Stimulated activated CD8-positive, alpha-beta memory T cell treated with anti-CD3 and anti-CD28 coated beads, Interleukin-15, amount 100 ng/mL, for 48 hours (primary cell): ENCODE measurements at places on chromosomes 4 and X.

DNA sequence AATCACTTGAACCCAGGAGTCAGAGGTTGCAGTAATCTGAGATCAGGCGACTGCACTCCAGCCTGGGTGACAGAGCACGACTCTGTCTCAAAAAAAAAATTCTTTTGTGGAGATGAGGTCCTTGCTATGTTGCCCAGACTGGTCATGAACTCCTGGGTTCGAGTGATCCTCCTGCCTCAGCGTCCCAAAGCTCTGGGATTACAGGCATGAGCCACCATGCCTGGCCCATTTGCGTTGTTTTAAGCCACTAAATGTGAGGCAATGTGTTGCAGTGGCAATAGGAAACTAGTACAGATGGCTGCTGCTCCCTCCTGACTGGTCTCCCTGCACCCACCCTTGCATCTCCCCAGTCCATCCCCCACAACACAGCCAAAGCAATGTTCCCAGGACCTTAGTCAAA is 40.0 kb upstream of the APLN start:
- no peak for DNase-seq

- DNase-seq: no peak
Measured at GRCh38 chr4:92101737-92102172, 202.0 kb upstream of the GRID2 start.

DNA sequence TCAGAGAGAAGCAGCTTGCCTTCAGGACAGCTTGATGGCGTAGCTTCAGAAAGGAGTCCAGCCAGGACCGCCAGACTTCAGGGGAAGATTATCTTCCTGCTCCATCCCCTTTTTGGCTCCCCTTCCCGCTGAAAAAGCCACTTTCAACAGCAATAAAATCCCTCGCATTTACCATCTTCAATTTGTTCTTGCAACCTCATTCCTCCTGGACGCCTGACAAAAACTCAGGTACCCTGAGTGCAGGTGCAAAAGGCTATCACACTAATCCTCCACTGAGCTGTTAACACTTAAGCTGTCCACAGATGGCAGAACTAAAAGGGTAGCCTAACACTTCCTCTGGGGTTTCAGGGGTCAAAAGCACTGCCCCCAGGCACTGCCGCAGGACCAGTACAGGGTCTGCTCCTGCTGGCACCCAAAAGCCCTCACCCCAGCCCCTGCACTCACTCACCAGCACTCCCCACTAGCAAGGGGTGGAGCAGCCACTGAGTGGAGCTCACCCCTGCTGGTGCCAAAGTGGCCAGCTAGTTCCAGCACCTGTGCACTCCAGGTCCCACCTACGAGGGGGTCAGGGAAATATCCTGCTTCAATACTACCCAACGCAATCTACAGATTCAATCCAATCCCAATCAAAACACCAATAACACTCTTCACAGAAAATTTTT is 145.8 kb downstream of the ADGRA3 start:
- no peak for DNase-seq

GRCh38 chr4:101064541-101065180 is 282.7 kb downstream of the PPP3CA start:
- no peak for DNase-seq

GRCh38 chr4:7516096-7516772 is 81.5 kb upstream of the PSAPL1 start:
- no peak for DNase-seq

DNA sequence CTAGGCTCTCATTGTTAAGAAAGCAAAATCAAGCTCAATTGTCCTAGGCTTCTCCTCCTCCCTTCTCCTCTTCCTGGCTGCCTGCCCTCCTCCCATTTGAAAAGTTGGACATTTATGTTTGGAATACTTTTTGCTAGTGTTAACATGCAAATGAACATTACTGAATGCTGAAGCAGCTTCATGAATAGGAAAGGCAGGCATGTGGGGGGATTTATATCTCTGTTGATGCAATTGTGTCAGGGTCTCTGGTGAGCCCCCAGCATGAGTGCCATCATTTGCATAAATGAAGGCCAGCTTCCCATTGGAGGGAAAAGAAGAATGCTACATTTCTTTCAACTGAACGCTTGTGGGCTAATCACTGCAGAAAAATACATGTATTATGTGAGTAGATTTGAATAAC is 160.1 kb upstream of the NDST3 start:
- no peak for DNase-seq

- DNase-seq: no peak
Measured at GRCh38 chr4:152189451-152190179, 346.3 kb downstream of the FBXW7 start.

- no peak for DNase-seq
Measured at GRCh38 chrX:132425744-132426318, 63.0 kb downstream of the MBNL3 start.

- no peak for DNase-seq
Measured at GRCh38 chrX:1657367-1658070, 42.7 kb downstream of the ASMT start.

- DNase-seq: no peak
Measured at GRCh38 chrX:68822641-68823410, 6.0 kb upstream of the EFNB1 start.

GRCh38 chr4:94640151-94640550 is 117.6 kb upstream of the BMPR1B start:
- no peak for DNase-seq

DNA sequence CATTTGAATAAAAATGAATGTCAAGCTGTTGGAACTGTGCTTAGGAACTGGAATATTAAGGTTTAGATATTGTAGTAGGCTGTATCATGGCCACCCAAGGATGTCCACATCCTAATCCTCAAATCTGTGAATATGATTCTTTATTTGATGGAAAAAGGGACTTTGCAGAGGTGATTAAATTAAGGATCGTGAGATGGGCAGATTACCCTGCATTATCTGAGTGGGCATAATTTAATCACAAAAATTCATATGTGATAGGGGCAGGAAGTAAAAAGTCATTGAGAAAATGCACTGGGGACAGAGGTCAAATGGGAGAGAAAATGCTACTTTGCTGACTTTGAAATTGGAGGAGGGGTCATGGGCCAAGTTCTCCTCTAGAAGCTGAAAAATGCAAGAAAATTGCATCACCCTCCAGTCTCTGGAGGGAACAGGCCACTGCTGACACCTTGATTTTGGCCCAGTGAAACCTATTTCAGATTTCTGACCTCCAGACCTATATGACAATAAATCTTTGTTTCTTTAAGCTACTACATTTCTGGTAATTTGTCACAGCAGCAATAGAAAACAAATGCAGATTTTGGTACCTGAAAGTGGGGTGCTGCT is 521.4 kb downstream of the PCDH7 start:
- no peak for DNase-seq

DNA sequence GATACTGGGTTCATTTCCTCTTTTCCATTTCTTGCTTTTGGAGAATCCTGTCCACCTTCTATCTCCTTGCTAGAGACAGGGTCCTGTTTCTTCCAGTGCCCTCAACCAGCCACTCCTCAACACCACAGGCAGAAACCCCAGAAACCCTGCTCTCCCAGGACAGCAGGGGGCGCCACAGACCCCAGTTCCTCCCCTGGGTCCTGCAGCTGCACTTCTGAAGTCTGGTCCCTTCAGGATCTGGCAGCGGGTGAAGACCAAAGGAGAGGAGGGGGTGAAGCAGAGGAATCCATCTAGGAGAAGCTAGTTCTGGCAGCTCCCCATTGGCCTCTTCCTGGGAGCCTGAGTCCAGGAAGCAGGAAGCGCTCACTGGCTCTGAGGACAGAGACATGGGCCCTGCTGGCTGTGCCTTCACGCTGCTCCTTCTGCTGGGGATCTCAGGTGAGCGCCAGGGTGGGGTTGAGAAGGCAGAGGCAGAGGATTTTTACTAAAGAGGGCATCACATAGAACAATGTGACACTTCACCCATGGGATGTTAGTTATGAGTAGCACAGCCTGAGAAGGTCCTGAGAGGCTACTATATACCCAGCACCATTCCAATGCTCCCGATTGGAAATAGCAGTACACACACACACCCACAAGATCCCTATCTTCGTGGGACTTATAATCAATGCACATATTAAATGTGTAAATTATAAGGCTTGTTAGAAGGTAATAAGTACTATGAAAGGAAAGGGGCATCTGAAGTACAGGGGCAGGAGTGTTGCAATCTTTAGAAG is at the start of gene PRSS48:
TSS of gene PRSS48 (plus strand) at position 375 of the 776 bp plus-strand sequence. CDS start at position 387, 12 bp downstream.
- peak; percentile 23 for DNase-seq

DNA sequence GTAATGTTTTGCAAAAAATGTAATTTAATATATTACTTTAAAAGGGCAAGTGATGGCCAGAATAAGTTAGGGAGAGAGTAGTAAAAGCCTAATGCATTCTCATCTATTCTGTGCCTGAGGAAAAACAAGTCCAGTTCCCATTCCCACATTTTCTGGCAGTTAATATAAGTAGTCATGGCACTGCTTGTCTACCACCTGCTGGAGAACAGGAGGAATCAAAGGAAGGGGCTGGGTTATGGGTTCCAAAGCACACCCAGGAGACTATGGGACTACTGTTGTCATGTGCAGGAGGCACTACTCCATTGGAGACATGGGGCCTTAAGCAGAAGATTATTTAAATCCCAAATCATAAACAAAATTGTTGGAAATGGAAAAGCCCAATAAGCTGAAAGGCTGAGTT is 2618.6 kb downstream of the ARAP2 start:
- DNase-seq: no peak

GRCh38 chrX:16869393-16870094 is 618 bp downstream of the RBBP7 start:
- peak; percentile 33 for DNase-seq

DNA sequence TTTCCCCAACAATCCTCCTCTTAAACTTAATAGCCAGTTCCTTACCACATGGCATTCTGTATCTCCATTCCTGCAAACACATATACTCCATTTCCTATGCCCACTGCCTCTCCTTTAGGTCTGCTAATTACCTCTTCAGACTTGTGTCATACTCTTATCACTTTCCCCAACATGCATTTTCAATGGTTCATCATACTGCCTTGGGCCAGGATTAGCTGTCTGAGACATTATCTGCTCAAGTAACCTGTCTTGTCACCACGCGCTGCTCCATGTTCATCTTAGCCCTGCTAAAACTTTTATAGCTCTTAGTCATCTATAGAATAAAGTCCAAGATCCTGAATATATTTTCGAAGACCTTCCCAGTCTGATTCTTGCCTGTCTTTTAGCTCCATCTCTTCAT is 224.1 kb upstream of the GK2 start:
- DNase-seq: no peak

- DNase-seq: no peak
Measured at GRCh38 chrX:65752294-65752693, 84.8 kb downstream of the MSN start.
